Smooth muscle cell of the brain vasculature (primary cell): ENCODE measurements at places on chromosomes 12 and 14.
A peak's percentile ranks its signal among the peaks of the same experiment; 100 is the strongest.

DNA sequence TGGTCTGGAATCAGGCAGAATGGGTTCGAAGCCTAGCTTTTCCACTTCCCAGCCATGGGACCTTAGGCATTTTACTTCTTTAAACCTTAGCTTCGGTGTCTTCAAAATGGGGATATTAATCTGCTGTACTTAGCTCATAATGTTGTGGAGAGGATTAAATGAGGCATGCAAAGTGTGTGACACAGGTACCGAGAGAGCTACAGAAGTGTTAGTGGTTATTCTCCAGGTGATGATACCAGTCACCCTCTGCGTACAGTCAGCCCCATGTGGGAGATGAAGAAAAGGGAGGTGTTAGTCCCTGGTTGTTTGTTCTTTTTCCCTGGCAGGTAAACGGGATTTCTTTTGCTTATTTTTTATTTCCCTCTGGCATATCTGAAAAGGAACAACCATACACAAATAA, 212.1 kb downstream of the PHLDA1 start:
- no peak for DNase-seq

DNA sequence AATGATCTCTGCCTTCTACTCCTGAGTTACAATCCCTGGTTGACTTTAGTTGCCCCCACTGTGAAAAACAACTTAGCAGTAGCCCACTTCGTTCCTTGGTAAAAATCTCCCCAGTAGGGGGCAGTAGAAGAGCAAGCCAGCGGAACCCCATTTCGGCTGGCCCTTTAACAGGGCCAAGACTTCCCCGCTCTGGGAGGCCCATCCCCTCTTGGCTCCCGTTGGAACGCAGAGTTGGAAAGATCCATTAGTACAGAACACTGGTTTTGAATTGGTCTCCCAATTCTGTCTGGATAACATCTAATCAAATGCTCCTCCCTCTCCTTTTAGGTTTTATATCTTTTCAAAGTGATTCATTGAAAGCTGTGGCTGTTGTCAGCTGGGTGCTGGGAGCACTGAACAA, 1133.3 kb downstream of the BCL11B start:
- DNase-seq = no peak

- no peak for DNase-seq
These were observed 187.6 kb downstream of the RMST start for GRCh38 chr12:97650242-97650641.

GRCh38 chr14:61153914-61154545, 127.1 kb downstream of the TMEM30B start:
- DNase-seq = no peak

DNA sequence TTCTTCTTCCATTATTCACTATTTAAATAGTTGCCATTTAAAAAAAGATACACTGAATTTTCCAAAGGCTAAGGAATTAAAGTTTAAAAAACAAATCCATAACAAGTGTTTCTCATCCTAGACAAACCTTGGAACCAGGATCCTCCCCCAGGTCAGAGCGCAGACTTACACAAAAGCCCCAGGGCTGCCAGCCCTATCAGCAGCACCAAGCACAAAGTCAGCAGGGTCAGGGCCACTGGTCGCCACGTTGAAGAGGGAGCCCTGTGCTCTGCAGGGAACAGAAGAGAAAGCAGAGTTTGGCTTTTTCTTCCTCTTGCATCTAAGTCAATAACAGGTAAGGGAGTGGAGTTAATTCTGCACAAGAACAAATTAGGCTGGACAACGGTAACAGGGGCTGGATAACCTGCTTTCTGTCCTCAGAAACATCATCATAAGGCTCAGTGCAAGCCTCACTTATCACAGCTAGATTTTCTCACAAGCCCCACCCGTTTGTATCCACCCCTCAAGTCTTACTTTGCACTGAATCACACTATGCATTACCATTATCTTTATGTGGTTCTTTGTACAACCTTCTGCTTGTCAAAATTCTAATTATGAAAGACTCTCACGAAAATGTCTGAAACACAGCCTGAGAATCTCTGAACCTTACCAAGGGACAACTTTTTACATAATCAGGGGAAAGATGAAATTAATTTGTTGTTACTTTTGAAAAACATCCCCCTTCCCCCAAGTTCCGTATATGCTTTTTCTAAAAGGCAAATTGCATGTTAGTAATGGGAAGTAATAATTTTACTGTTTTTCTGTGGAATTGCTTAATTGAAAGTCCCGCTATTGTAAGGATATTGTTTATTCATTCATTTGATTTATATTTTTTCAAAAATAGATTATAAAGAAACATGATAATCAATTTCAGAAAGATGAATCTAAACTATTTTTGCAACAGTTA, 9.6 kb downstream of the CLEC1A start:
- no peak for DNase-seq

- DNase-seq = no peak
These were observed 157.4 kb downstream of the KICS2 start for GRCh38 chr12:64064706-64065105.

- DNase-seq = peak; percentile 26
These were observed 8.8 kb upstream of the GNPTAB start for GRCh38 chr12:101839324-101840283.

GRCh38 chr14:60653701-60654161, 4.5 kb upstream of the SIX1 start:
- no peak for DNase-seq

DNA sequence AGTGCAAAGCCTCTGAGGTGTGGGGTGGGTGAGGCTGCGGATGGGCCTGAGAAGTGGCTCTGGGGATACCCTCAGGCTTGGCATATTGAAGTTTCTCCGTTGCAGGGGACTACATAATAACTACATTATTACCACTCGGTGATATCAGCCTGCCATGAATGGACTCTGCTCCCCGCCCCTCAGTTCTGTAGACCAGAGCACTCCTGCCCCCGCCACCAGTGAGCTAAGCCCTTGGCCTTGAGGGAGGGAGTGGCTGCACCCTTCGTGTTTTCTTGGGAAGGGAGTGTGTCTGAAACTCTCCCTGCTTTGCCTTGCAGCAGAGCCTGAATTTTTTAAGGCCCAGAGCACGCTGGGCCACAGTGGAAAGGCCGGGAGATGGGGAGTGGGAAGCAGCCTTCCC, 1.7 kb downstream of the ORAI1 start:
- DNase-seq = no peak

- peak; percentile 76 for DNase-seq
These were observed 2.2 kb downstream of the SCARB1 start for GRCh38 chr12:124861492-124861891.

DNA sequence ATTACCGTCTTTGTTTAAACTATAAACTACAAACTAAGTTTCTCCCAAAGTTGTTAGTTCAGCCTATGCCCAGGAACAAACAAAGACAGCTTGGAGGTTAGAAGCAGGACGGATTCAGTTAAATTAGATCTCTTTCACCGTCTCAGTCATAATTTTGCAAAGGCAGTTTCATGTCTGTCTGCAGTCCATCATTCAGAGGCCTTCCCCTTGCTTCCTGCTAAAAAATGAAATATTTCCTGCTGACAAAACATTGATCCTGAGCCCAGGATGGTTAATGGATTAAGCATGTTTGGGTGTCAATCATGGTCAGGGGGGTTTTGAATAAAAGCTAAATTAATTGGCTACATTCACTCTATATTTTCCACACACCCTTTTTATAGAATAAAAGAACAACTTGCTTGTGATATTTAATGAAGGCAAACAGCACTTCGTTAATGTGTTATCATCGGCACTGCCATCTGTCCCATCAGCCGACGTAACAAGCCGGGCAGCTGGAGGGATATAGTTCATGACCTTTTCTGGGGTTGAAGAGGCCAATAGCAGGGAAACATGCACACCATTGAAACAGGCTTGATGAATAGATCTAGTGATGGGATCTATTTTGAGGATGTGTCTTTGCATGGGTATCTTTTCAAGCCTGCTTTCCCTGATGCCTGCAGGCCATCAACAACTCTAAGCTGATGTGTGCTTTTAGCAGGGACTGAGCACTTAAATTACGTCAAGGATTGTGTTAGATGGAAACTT, 521.3 kb upstream of the TMEM132C start:
- no peak for DNase-seq

GRCh38 chr14:31106768-31107167, 80.6 kb upstream of the STRN3 start:
- DNase-seq = no peak

- no peak for DNase-seq
These were observed 24.1 kb downstream of the ANKRD13A start for GRCh38 chr12:110023059-110023980.

DNA sequence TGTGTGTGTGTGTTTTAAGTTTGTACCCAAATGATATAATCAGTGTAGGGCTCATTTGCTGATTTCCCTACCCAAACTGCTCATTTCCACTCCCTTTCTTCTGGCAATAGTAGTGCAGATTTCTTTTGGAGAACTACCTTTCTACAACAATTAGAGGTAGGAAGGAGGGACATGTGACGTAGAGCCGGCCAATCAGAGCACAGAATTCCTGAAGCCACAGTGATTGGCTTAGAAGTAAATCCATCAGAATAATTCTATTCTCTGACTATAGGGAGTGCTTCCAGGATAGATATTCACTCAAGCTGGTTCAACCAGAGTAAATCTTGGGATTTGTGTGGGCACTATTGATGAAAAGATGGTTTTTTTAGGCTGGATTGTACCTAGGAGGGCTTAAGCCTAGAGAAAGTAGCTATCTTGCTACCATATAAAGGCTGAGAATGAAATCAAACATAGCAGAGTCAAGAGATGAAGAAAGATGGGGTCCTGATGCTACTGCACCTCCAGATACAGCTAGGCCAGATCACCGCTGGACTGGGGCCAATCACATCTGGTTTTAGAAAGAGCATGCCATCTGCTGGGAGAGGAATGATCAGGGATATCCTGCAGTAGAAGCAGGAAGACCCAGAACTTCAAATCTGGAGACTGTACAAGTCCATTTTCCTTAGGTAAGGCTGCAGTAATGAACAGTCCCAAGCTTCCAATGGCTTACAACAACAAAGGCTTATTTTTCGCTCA, 54.1 kb upstream of the NUAK1 start:
- DNase-seq = no peak

GRCh38 chr12:58433959-58434358, 486.3 kb downstream of the LRIG3 start:
- DNase-seq = no peak

DNA sequence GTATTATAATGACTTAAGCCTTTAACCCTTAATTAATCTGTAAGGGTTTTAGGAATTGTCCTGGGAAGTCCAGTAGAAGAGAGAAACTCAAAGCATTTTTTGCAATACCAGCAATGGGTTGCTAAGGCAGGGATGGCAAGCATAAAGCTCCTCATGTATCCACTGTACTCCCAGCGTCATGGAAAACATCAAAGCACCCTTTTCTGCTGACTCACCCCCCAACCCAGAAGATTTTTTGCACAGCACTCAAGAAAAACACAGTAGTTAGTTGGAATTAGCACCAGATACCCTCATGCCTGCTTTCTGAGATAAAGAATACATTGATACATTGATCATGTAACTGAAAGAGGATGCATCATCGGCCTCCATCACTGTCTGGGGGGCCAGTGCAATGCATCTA, 199.1 kb upstream of the CNOT2 start:
- no peak for DNase-seq

DNA sequence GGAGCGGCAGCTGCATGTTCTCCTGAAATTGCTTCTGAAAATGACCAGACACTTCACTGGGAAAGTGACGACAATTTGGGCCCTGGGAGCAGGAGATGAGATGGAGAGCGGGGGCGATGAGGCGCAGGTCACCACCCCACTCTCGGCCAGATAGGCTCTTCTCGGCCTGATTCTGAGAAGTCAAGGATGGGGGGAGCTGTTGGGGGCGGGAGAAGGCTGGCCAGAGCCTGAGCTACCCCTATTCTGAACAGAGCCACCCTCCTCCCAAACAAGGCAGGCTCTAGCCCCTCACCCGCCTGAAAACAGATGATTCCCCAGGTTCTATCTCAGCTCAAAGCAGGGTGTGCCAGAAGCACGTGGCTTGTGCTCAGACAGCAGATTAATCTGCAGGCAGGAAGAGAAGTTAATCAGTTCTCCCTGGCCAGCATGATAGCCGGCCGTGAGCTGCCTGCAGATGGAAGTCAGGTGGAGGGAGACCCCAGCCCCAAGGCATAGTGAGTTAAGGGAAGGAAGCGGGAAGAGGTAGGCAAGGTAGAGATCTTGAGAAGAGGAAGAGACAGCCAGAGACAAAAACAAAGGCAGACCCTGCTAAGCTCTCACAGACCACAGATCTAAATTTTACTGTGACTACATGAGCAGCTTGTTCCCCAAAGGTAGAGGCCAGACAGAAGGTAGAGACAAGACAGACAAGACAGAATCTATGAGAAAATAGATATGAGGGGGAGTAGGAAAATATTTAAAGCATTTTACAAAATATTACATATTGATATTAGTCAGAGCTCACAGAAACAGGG, 10.9 kb upstream of the TAC3 start:
- DNase-seq = no peak

GRCh38 chr14:89367779-89368120, 49.3 kb downstream of the FOXN3 start:
- DNase-seq = no peak

DNA sequence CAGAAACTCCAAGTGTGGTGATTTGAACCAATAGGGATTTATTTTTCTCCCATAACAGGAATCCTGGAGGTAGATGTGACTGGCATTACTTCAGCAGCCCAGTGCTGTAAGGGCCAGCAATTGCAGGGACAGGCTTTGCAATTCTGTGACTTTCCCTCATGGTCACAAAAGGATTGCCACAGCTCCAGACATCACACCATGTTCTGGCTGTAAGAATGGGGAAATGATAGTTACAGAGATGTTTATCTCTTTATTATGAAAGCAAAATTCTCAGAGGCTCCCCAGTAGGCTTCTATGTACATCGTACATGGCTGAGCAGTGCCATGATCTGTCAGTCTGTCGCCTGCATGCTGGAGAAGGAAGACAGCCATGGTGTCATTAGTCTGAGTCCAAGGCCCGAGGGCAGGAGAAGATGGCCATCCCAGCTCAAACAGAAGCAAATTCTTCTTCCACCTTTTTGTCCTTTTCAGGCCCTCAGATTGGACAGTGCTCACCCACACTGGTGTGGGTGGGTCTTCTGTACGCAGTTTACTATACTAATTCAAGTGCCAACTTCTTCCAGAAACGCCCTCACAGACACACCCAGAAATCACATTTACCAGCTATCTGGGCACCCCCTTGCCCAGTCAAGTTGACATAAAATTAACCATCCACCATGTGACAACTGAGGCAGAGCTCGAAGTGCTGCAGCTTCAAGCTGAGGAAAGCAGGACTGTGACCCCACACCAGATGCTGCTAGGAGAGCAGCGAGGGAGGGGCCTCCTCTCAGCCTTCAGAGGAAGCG, 17.2 kb downstream of the ZBTB42 start:
- DNase-seq = no peak
